ENCODE measurements at places on chromosomes 3 and 15.

DNA sequence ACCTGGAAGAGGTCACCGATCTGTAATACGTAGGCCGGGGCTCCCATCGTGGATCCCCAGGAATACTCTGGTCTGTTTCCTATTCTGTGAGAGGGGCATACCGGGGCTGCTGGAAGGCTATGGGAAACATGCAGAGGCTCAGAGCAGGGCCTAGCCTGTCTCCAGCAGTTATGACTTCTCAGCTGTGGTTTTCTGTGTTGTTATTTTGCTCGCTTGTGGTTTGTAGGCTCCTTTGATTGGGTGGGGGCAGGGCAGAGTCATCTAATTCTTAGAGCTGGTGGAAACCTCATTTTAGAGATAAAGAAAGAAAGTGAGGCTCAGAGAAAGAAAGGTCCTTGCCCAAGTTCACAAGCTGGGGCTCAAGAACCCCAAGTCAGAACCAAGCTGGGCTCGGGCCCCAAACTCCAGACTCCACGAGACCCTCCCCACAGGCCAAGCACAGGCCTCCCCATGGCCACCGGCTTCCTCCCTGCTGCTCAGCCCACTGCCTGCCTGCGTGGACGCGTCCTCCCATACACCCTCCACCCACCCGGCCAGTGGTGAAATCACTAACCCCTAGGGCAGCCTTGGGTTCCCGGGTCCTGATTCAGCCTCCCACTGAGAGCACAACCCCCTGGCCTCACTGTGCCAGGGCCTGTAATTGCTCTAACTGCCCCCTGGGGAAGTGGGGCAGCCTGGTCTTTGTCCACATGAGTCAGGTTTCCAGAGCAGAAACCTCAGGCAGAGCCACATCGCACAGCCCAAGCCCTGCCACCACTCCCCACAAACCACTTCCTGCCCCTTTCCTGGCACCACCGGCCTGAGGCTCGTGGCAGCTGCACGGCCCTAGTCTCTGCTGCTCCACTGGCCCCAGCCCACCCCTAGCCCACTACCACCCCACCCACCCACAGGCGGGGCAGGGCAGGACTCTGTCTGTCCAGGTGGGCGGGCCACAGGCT is 270.8 kb downstream of the UACA start:
- peak; percentile 53 for DNase-seq

- no peak for DNase-seq
These were observed 29.4 kb downstream of the LYSMD4 start for GRCh38 chr15:99703603-99704443.

- DNase-seq: no peak
These were observed 116.9 kb downstream of the PLOD2 start for GRCh38 chr3:146044046-146044445.

- DNase-seq: no peak
These were observed 607.1 kb upstream of the BCHE start for GRCh38 chr3:166444336-166444735.

DNA sequence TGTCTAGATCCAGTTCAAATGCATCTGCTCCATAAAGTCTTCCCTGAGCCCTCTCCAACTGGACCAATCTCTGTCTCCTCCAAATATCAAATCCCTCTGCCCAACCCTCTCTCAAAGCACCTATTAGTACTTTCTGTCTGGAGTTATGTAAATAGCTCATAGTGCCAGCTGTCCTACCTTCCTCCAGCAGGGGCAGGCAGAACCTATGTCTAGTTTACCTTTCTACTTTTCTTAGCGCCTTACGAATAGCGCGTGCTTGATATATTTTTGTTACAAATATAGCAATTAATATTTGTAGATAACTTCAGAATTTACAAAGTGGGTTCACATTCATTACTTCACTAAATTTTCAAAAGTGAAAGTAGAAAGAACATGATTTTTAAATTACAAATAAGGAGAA is 14.0 kb upstream of the CCDC80 start:
- no peak for DNase-seq

- DNase-seq: no peak
These were observed 39.0 kb downstream of the GABPB1 start for GRCh38 chr15:50315814-50316630.

GRCh38 chr3:183339461-183340086 is 86.5 kb downstream of the B3GNT5 start:
- DNase-seq: no peak

DNA sequence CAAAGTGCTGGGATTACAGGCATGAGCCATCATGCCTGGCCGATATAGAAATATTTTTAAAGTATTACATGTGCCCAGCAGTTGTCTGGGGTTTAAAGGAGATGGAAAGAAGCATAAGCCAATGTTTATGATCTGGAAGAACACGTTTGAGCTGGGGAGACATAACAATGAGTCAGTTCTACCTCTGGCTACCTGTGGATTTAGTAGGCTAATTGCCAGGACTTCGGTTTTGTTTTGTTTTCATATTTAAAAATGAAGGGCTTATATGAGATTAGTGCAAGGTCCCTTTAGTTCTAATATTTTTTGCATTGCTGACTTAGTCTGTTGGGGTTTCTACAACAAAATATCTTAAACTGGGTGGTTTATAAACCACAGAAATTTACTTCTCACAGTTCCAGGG is 22.9 kb upstream of the TNFSF10 start:
- no peak for DNase-seq

GRCh38 chr3:49591615-49592014 is 37.3 kb downstream of the BSN start:
- DNase-seq: no peak

- no peak for DNase-seq
These were observed 283.9 kb downstream of the GRM7 start for GRCh38 chr3:7144697-7145308.
